ENCODE measurements at places on chromosomes 12 and 14.

- no peak for DNase-seq
Observed at GRCh38 chr14:94500264-94500663, 9.0 kb downstream of the SERPINA12 start.

DNA sequence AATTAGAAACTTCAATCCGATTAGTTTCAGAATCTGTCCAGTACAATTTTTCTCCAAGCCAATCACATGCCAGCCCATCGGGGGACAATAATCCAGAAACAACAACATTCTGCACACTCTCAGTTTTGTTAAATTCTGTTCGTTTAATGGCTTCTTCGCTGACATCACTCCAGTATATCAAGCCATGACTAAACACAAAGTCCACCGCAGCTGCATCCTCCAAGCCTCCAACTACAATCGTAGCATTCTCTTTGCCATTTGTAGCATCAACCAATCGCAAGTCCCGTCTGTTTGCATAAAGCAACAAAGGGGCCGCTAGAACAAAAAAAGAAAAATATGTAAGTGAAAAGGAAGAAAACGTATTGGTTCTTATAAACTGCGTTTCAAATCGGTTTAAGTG, 22.5 kb downstream of the LRP6 start:
- no peak for DNase-seq

DNA sequence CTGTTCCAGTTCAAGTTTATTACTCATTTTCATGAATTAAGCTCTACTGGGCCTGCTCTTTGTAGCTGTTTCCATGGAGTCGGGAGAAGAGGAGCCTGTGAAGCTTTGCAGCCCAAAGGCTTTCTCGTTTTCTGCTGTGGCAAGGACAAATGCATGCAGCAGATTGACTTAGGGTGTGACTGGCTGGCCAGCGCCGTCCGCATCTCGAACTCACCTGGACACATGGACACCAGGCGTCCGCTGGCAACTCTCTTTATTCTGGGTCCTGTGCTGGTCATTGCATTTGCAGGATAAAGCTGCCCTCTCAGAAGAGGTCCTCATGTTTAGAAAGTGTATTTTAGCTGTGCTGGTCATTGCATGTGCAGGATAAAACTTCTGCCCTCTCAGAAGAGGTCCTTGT, 350.4 kb downstream of the TMEM121 start:
- no peak for DNase-seq

DNA sequence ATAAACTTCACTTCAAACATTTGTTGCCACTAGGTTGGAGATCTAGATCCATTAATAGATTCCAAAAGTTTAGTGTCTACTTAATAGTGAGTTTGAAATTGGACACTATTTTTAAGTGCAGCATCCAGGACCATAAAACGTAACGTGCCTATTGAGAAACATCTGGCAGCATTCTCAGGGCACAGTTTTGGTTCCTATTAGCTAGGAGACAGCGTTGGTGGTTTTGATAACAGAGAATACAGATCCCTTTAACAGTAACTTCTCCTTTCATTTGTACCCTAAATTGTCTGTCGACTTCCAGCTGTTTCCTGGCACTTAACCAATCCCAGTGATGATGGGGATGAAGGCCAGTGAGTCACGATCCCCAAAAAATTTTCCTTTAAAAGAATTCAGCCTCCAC, 25.8 kb downstream of the KCNK10 start:
- DNase-seq: no peak

DNA sequence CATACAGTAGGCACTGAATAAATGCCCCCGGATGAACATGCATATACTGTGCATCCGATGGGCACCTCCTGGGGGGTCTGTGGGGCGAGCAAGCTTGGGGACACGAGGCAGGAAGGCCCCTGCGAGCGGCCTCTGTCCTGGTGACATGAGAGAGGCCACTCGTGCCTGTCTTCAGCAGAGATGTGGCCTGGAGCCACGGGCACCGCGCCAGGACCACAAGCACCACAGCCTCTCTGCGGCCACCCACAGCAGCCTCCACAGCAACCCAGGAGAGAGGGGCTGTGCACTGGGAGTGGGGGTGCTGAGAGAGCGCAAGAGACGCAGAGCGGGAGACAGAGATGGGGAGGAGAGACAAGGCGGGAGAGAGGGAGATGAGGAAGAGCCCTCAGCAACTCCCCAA, 118.5 kb downstream of the RFLNA start:
- DNase-seq: no peak

- DNase-seq: no peak
Observed at GRCh38 chr12:2672863-2673262, 121.9 kb upstream of the FKBP4 start.

DNA sequence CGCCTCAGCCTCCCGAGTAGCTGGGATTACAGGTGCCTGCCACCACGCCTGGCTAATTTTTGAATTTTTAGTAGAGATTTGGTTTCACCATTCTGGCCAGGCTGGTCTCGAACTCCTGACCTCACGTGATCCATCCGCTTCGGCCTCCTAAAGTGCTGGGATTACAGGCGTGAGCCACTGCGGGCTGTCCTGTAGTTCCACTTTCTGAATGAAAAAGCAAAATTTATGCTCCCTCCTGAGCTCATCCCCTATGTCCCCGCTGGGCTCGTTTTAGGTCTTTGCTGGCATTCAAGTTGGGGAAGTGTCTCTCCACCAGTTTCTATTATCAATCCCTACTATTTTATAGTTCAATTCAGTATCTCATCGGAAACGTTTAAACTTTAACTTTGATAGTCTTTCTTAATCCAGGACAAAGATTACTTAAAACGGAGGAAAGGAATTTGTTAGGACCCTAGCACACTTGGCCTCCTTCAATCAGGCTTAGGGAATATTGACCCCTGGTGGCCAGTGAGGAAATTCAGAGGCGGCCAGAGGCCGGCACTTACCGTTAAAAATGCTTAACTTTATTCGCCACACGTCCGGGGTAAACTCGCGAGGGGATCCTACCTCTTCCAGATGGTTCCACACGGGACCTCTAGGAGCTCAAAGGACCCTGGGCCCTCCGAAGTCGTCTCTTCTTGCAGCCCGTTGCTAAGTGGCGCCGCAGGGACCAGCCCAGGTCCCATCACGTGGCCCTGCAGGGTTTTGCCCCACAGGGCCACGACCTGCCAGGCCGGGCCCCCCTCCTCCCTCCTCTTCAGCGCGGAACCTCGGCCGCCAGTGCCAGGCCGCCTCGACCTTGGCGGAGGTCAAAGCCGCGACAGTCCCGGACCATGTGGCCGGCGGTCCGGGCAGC, 11.4 kb upstream of the DNAL1 start:
- no peak for DNase-seq

DNA sequence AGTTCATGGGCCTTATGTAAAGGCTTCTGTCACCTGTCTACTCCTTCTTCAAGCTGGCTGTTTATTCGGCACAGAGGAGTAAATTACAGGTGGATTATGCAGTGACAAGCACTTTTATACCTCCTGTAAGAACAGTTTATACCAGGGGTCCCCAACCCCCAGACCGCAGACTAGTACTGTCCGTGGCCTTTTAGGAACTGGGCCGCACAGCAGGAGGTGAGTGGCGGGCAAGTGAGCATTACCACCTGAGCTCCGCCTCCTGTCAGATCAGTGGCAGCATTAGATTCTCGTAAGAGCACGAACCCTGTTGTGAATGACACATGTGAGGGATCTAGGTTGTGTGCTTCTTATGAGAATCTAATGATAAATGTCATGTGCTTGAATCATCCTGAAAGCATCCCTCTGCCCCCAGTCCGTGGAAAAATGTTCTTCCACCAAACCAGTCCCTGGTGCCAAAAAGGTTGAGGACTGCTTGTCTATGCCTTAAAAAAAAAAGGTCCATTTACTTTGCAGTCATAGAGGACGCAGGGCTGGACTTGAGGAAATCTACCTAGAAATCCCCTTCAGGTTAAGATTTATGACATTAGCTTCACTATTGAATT, 78.8 kb downstream of the ETV6 start:
- DNase-seq: no peak

DNA sequence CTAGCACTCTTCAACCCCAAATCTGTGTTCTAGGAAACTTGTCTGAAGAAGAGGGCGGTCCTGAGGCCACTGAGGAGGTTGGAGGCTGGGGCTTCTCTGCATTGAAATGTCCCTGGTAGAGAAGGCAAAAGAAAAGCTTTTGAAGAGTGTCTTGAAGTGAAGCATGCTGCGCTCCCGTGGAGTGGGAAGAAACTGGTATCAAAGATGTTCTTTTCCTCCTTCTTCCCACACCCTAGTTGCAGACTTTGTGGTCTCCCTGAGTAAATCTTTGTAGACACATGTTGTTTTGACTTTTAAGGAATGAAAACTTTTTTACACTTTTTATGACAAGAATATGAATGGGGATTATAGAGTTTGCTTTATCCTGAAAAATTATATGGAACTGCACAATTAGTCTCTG, 59.0 kb upstream of the ANP32D start:
- no peak for DNase-seq

GRCh38 chr14:79175671-79176070, 1005.5 kb downstream of the NRXN3 start:
- no peak for DNase-seq

- no peak for DNase-seq
Observed at GRCh38 chr12:101557094-101557493, 37.7 kb upstream of the MYBPC1 start.

DNA sequence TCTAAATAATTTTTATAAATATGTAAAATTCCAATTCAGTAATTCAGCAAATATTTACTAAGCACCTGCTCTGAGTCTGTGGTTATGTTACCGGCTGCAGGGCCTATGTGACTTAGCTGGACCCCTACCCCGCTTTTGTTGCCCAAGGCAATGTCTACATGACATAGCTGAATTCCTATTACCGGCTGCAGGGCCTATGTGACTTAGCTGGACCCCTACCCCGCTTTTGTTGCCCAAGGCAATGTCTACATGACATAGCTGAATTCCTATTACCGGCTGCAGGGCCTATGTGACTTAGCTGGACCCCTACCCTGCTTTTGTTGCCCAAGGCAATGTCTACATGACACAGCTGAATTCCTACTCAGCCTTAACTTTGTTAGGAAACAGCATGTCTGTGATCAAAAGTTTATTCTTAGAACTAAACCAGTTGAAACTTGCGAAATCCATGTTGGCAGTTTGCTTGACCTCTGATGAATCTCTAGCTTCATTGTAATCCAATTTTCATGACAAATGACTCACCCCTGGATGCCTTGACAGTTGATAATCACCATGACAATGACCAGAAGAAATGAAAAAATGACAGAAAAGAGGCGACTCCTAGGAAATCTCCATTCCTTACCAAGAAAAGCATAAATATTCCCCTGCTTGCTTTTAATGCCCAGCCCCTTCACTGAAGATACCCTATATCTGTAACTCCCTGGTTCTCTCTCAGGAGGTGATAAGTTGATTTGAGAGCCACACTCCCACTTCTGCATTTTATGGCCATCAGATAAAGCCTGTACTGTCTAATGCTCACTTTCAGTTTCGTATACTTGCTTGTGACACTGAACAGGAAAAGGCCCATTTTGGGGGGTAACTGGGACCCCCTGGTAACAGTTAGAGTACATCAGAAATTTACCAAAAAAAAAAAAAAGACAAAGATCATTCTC, 148.4 kb upstream of the SYT10 start:
- no peak for DNase-seq

DNA sequence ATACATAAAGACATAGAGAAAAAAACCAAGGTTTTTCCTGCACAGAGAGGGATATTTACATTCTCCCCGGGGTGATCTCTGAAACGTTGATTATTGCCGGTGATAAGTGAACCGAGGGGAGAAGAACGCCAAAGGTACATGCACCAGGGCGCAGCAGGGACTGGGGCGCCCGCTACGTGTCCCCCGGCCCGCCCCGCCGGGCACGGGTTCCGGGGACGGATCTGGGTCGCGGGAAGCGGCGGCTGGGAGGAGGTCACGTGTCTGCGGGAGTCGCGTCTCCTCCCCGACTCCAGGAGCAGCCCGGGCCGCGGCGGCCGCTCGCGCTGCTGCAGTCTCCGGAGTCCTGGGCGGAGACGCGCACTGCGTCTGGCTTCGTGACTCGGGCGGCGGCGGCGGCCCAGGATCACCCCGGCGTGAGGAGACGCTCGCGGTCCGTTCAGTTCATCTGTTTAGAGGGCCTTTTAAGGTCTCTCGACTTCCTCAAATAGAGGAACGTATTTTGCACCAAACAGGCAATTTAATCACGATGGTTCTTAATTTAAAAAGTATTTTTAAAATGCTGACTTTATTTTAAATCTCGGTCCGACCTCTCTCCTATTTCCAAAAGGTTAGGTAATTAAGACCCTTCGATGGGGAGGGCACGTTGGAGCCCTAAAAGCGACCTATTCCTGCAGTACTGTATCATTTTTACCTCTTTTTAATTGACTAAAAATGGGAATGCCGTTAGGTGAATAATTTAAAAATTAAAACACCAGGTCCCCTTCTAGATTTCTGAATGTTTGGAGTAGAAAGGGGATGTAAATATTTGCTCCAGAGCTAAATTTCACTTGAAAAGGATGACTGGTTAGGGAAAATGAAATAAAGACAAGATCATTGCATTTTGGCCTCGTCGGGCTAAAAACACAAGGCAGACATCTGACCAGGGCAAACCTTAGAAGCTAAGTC, 1.8 kb upstream of the BHLHE41 start:
- no peak for DNase-seq

GRCh38 chr12:115752913-115753726, 524.4 kb downstream of the MED13L start:
- DNase-seq: no peak

DNA sequence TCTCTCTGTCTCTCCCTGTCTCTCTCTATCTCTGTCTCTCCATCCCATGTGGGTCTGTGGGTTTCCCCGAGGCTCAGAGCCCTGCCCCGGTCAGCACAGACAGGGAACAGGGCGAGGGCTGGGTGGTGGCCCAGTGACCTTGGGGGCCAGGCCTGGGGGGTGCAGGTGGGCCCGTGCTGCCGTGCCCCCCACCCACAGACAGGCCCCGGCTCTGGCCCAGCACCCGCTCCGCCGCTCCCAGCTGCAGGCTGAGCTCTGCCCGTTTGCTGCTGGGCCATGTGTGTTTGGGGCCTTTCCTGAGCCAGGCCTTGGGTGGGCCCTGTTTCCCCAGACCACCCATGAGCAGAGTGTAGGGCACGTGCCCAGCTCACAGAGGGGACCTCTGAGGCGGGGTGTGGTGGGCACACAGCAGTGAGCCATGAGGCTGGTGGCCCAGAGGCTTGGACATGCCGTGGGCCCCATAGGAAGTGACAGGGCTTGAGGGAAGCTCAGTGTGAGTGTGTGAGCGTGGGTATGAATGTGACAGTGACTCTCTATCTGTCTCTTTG, 51.0 kb downstream of the TMEM121 start:
- DNase-seq: no peak

- DNase-seq: no peak
Observed at GRCh38 chr14:61215222-61216020, 65.7 kb downstream of the TMEM30B start.

DNA sequence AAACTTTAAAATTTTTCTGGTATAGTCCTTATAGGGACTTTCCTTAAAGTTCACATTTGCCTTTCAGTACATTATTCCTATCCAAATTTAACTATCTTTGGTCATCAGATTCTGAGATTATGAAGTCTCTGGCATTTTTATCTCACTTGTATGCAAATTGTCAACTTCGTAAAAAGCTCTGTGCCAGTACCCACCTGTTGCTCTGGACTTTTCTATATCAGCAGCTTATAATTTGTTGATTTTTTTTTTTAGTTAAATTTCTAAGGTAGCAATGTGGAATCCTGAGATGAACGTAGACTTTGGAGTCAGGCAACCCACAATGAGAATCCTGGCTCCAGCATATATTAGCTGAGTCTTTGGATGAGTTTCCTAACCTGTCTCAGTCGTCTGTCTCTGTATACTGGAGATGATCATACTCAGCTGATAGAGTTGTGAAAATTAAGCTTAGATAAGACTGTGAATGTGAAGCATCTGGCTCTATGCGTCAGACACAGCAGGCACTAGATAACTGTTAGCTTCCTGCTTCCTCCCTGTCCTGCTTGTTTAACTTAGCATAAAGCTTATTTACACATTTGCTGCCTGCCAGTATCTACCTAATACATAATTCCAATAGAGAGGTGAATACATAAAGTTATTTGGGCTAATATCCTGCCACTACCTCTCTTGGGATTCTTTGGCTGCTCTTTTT, 59.8 kb downstream of the MARK3 start:
- no peak for DNase-seq

Data from stimulated activated CD4-positive, alpha-beta T cell treated with anti-CD3 and anti-CD28 coated beads, TNF-alpha, amount 100 ng/mL, for 48 hours (primary cell).